ENCODE measurements at places on chromosomes 12 and 14.

DNA sequence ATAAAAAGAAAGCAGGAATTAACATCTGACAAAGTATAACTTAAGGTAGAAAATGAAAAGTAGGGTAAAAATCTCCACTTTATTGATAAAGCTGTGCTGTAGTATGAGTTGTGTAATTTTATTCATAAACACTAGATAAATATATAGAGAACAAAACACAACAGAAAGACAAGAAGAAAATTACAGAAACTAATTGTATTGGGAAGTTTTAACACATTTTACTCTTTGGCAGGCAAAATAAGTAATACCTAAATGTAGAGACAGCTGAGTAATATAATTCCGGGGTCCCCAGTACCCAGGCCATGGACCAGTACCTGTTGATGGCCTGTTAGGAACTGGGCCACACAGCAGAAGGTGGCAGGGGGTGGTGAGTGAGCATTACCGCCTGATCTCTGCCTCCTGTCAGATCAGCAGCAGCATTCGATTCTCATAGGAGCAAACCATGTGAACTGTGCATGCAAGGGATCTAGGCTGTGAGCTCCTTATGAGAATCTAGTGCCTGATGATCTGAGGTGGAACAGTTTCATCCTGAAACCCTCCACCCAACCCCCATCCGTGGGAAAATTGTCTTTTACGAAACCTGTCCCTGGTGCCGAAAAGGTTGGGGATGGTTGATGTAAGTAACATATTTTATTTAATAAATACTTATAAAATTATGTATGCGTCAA, 84.4 kb upstream of the ETV6 start:
- DNase-seq, result no peak

DNA sequence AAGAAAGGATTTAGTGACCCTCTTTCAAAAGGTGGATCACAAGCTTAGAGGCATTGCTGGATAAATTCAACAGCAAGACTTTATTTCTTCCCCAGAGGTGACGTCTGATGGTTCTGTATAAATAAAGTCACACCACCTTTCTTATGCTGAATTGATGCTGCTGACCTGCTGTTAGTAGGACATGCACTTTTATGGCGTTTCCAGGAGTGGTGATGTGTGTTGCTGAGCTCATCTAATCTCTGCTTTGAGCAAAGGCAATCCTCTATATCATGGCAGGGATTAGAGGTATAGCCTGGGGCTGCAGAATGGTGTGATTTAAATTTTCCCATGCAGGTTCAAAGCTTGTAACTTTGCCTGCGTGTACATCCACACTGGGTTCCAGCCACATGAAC, 94.9 kb downstream of the ETV6 start:
- DNase-seq, result no peak

DNA sequence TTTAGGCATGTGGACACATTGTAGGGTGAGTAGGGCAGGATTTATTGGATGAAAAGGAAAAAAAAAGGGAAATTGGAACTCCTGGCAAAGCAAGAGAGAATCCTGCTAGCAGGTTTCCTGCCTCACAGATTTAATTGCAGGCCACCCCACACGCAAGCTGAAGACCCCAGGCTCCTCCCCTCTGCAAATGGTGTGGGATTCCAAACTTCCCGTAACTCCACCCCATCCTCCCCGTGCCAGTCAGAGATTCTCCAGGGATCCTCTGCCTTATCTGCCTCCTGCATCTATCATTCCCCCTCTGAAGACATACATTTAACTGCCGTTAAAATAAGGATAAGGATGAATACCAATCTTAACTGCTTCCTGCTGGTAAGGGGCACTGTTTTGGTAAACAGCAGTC, 249.8 kb upstream of the GARIN2 start:
- no peak for DNase-seq

DNA sequence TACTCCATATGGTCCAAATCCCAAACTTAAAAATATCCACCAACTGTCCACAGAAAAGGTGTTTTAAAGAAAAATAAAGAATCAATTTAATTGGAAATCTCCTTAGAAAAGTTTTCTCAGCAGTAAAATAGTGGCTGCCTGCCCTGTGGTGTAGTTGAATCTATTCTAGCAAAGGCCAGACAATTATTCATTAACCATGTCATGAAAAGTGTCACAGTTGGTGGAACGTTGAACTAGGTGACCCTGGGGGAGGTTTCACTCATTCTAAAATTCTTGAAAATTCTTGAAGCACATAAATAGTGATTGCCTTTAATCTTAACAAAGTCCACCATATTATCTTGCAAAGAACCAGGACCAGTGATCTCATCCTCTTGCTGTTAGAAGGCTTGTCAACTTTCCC, 78.4 kb upstream of the GZMB start:
- no peak for DNase-seq

DNA sequence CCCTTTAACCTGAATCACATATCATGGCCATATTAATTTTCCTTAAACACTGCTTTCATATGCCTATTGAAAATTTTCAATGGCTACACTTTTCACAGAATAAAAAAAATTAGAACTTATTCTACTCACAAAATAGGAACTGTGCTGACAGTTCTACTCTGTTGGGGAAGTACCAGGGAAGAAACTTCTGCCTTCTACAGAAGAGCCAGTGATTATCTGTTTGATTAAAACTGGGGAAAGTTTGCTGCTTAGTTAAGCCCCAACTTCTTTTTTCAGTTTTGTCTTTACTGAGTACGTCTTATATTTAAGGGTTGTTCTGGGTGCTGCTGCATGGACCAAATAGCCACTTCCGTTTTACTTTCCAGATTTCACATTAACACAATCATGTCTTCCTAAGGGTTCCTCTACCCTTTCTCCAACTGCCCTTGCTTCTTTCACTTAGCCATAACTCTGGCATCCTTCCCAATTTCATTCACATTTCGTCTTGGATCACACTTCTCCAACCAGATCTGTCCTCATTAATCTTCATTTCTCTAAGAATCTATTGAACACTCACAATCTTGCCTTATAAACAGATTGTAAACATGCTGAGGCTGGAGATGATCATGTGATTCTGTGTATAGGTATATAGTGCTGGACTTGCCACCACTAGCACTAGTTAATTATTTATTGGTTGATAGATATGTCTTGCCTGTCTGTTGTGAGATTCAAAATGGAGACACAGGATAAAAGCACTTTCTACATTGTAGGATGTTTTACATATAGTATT, 1.9 kb upstream of the SEL1L start:
- no peak for DNase-seq

- DNase-seq, result no peak
Measured at GRCh38 chr12:52515319-52515646, 4.9 kb downstream of the KRT5 start.

GRCh38 chr12:57131896-57132744, 3.8 kb downstream of the LRP1 start:
- DNase-seq, result no peak

DNA sequence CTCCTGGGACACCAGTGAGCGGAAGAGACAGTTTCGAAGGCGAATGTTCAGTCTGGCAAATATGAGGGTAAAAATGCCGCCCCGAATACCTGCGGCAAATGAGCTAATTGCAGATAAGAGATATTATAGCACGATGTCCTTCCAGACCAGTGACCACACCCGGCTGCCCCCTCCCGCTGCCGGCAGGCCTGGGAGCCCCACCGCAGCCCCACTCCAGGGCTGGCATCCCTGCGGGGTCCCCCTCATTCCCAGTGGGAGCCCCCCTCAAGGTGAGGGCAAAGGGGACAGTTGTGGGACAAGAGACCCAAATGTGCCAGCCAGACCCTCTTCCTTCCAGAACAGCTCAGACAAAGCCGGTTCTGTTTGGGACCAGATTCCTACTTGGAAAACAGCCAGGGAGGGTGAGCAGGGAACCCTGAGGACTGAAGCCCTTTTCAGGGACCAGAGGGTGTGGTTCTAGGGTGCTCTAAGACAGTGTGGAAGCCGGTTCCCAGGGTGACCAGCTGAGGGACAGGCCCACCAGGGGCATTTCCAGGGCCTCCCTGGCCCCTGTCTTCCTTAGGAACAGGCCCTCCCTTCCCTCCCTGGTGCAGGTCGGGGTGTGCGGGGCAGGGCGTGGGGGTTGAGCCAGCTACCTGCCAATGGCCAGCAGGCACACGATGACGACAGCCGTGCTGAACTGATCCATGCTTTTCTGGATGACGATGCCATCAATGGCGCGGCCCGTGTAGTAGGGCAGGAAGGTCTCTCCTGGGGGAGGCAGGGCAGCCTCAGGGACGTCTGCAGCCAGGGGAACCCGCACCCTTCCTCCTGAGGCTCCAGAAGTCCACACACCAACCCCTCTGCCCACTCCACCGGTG, 16.2 kb downstream of the ABCB9 start:
- peak; percentile 33 for DNase-seq

DNA sequence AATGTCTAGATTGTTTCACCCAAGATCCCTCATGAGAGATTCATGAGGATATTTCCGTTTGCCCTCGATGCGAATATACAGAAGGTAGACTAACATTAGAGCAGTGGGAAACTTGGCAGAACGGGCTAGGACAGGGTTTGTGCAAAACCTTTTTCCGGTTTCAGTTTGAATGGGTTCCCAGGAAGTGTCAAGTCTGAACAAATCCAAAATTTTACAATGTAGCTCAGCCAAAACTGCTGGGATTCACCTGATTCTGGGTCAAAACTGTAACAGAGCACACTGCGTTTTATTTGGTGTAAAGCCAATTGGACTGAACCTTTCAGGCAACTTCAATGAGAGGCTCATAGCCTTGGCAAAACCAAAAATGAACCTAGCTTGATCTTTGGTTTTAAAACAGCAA, 337.8 kb upstream of the DIO2 start:
- no peak for DNase-seq

- no peak for DNase-seq
Measured at GRCh38 chr14:22311636-22312035, 277.4 kb downstream of the DAD1 start.

GRCh38 chr12:1838205-1838993, 18.0 kb downstream of the LRTM2 start:
- no peak for DNase-seq

DNA sequence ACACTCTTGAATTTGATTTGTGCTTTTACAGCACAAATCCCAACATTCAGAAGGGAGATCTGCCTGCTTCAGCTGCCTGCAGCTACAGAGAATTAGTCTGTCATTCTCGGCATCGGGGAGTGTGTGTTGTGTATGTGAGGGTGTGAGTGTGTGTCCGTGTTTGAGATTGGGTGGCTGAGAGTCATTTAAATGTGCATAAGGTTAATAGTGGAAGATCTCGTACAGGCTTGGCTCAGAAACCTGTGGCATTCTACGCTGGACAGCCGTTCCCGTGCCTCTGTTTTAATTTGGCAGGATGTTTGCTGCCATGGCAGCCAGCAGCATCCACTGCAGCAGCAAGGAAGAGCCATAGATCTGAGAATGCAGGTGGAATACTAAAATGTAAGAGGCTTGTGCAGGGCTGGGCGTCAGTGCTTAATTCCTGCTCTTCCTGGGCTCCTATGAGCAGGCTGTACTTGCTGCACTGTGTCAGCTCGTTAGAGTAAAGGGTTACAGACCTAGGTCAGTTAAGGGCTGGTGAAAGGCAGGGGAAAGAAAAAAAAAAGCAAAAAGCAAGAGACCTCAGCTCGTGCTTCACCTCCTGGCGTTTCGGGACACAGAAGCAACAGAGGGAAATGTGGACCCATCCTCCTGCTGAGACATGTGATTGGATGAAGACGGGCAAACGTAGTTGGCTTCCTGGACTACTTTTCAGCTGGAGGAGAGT, 205.4 kb downstream of the NAV3 start:
- DNase-seq, result peak; percentile 31

DNA sequence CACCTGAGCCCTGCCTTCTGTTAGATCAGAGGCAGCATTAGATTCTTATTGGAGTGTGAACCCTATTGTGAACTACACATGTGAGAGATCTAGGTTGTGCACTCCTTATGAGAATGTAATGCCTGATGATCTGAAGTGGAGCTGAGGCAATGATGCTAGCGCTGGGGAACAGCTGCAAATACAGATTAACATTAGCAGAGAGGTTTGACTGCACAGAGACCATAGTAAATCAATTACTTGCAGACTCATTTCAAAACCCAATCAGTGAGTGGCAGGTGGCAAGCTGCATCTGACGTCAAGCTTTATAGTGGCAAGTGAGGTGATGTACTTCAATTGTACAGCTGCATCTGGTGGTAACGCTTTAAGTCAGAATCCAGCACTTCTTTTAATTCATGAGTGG, 141.6 kb downstream of the GPHN start:
- no peak for DNase-seq

DNA sequence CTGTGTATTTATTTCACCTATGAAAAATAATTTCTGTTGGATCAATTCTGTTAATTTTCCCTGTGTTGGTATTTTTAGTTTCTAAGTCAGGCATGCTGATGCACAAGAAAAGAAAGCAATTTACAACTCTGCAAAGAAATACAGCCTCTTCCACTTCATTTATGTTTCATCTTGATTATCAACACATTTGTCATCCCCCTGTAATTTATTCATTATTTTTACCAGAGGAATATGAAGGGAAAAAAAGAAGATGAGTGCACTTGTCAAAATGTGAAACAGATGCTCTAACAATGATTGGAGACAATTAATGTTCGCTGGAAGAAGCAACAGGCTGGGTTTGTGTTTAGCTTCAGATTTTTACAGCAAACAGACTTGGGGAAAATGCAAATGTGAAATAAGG, 958.5 kb upstream of the SEL1L start:
- DNase-seq, result no peak

DNA sequence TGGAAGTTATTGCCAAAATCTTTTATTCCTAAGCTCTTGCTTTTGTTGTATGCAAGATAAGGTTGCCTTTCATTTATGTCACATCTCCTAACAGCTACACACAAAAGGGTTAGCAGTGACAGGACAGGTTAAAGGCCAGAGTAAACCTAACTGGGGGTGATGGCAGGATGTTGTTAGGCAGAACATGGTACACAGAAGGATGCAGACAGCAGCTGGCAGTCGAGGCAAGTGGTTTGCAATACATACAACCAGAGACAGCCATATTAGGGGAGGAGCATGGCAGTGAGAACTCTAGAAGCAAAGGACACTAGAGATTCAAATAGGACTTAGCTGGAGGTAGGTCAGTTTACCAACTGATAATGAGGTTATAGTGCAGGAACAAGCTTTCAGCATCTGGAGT, 2.7 kb upstream of the ABCD2 start:
- DNase-seq, result no peak

DNA sequence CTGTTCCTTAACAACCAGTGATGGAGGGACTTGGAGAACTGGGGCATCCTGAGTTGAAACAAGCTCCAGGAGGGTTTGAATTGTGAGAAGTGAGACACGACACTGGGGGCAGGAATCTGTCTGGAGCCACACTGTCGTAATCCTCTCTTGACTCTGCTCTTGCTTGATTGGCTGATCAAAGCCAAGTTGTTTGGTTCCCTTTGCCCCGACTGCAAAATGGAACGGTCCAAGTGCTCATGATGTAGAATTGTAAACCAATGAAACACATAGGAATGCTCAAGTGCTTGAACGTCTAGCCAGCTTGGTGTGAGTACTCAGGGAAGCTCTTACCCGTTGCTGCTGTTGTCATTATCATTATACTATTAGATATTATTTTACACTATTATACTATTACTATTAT, 98.1 kb downstream of the TMEM132C start:
- no peak for DNase-seq

DNA sequence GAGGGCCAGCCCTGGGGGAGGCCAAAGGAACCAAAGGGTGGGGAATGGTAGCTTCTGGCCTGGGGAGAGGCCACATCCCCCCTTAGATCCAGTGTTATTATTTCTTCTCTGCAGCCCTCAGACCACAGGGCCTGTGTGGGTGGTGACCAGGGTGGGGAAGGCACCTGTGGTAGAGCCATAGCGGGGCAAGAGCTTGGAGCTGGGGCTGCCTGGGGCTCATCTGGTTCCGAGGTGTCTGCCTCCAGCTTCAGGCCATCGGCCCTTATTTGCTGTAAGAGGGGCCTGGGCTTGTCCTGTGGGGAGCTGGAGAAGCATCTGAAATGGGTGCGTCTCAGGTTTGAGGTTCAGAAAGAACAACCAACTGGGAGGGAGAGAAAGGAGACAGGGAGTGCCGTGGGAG, 2.1 kb upstream of the B3GNT4 start:
- no peak for DNase-seq

- no peak for DNase-seq
Measured at GRCh38 chr14:90487031-90487430, 90.2 kb downstream of the CALM1 start.

Data from Right ventricle myocardium inferior (tissue), 1 donor.